ENCODE measurements at places on chromosomes 11 and 22.
A peak's percentile ranks its signal among the peaks of the same experiment; 100 is the strongest.

DNA sequence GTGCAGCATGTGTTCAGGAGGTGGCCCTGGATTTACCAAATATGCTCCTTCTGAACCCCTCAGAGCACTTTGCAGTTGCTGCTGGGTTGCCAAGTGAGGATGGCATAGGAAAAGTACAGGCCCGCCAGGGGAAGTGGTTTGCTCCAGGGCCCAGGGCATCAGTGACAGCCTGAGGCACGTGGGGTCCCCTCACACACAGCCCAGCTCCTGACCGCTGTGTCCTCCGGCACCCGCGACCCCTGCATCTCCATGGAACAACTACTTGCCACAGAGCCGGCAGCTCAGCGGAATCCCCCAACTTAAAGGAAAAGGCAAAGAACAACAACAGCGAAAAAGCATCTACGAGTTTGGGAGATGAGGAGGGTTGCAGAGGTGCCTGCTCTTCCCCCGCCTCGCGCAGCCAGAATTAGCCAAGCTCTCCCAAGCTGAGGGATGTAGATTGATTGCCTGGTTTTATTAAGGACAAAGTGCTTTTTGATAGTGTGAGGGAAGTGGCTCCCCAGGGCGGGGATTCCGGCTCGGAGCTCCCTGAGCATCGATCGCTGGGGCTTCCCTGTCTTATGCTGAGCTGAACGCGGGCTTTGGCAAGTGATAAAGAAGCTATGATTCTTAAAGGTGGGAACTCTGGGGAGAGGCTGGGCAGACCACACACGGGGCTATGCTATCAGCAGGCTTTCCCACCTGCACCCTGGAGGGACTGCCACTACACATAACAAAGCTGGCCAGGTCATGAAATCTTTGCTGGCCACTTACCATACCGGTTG lies 174.5 kb downstream of the CEP164 start:
- no peak for DNase-seq

DNA sequence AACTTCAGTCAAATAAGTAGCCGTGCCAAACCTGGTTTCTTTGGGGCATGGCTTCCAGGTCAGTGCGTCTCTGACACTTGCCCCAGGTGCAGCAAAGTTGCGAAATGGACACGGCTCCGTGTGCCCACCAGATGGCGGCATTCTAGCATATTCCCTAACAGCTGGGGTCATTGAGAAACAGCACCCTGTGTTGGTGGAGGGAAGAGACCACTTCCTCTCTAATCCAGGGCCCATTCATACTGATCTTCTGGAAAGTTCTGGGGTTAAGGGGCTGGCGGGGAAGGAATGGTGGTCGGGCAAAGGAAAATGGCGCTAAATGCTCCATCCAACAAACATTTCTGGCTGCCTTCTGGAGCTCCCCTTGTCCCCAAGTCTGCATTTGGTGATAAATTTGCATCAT lies 141.2 kb upstream of the TIMP3 start:
- peak; percentile 65 for DNase-seq

- no peak for DNase-seq
Observed at GRCh38 chr11:45933846-45934579, 11.6 kb downstream of the LARGE2 start.

DNA sequence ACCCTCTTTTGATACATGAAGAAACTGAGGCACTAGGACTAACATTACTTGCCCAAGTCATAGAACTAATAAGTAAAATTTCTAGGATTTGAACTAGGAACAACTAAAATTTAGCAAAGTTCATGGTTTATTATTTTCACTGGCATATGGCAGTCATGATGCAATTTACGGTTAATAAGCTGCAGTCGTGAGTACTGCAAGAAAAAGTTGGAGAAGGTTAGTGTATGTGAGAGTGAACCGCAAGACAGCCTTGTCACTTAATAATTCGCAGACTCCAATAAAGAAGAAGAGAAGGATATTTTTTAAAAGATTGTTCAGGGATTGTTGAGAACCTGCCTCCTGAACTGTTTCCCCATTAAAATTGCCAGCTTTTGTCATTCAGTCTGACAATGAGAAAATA lies 663.4 kb upstream of the TENM4 start:
- no peak for DNase-seq

GRCh38 chr22:42855721-42856120 lies 1.4 kb downstream of the ARFGAP3 start:
- DNase-seq: no peak

GRCh38 chr11:96229354-96229977 lies 113.5 kb downstream of the MAML2 start:
- peak; percentile 84 for DNase-seq

DNA sequence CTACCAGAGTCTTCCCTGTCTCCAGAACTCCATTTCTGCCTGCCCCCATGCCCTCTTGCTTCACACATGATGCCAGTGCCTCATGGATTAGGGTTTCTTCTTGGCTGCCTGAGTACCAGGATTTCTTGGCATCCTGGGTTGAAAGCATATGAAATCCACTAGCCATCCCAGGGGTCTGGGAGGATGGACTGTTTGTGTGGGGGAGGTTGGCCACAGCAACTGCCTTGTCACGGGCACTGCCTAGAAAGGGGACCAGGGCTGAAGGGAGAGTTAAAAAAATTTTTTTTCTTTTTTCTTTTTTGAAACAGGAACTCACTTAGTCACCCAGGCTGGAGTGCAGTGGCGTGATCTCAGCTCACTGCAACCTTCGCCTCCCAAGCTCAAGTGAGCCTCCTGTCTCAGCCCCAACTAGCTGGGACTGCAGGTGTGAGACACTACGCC lies 4.2 kb downstream of the USP35 start:
- peak; percentile 57 for DNase-seq

- peak; percentile 53 for DNase-seq
Observed at GRCh38 chr11:95556342-95557163, 233.0 kb downstream of the FAM76B start.

DNA sequence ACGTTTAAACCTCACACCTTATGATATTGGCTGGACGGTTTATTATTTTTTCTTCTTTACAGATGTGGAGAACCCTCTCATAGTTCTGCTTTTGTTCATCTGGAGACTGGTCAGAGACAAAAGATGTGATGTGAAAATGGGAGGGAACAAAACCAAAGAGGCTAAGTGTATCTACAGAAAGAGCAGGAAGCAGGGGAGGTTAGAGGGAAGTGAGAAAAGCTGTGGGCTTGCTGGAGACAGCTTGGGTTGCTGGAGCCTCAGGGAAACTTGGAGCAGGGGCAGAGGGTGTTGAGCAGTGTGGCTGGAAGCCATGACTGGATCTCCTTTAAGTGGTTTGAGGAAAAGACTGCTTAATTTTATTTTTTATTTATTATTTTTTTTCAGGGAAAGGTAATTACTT lies 79.0 kb upstream of the SNX19 start:
- DNase-seq: no peak

GRCh38 chr11:17753641-17754040 lies 19.1 kb downstream of the KCNC1 start:
- DNase-seq: no peak

- peak; percentile 3 for DNase-seq
Observed at GRCh38 chr22:29487426-29487986, 7.5 kb downstream of the NEFH start.
